ENCODE measurements at places on chromosomes 5 and 9. TPM values are rescaled to one million over a fixed set of nuclear protein-coding genes. Genes with fewer than 3 reads are reported as not detected.

ENHO gene
- total RNA-seq: 2.1 TPM

ZNG1E gene
- 61.1 TPM for total RNA-seq

IFNA2 gene
- total RNA-seq: not detected

RGS14 gene
- total RNA-seq: 8.2 TPM

KCNV2 gene
- not detected for total RNA-seq

STPG3 gene
- not detected for total RNA-seq

CCDC183 gene
- 0.16 TPM for total RNA-seq

BTNL8 gene
- not detected for total RNA-seq

CDH9 gene
- total RNA-seq: not detected

SPEF2 gene
- total RNA-seq: 2.3 TPM

CDKN2B gene
- not detected for total RNA-seq

Measured in A549 treated with CORT108297 at 1 μM for 4 hours (cell line).